ENCODE measurements at places on chromosomes 3 and 15.

DNA sequence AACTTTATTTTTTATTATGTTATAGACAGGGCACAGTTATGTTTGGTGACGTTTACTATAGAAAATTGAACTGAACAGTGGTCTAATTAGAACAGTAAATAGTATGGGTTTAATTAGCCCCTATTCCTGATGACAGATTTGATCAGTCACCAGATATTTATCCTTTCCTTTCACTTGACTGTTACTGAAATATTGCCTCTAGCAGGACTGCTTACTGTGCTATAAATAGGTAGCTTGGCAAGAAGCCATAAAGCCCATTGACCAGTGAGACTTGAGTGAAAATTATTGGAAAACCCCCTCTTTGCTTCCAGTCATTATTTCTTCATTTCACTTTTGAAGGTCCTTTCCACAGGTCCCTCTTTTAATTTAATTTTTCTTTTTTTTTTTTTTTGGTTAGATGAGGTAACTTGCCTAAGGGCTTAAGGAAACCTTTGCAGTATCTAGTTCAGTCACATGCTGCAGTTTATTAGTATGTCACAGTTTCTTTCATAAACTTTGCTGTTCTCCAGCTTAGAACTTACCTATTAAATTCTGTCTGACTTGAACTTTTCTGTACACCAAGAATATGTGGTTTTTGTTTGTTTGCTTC lies 115.6 kb downstream of the ADAMTSL3 start:
- no peak for DNase-seq

DNA sequence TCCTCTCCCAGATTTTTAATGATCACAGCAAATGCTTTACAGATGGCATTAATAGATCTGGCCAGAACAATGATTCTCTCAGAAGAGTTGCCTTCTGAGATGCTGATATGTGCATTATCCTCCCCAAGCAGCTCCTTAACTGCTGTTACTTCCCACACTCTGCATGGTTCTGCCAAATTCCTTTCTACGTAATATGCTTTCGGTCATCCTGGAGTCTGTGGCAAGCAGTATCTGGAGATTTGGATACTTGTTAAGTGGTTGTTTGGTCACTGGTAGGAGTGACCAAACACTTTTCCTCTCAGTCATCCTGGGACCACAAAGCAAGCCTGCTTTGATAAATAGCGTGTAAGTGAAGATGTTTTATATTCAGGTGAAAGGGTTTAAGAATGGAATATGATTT lies 71.1 kb upstream of the CCNL1 start:
- DNase-seq, result no peak

DNA sequence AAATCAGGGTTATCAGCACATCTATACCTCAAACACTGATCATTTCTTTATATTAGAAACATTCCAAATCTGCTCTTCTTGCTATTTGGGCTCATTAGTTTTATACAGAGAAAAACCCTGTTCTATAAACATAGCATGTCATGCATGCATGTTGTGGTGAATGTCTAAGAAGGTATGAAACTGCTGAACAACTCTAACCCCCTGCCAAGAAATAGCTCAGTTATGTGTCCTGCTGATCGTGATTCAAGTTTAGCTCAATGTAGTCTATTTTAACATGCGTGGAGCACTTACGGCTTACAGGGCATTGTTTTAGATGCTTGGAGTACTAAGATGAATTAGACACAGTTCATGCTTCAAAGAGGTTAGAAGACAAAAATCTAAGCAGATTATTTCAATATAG lies 35.8 kb downstream of the MYH15 start:
- DNase-seq, result no peak

DNA sequence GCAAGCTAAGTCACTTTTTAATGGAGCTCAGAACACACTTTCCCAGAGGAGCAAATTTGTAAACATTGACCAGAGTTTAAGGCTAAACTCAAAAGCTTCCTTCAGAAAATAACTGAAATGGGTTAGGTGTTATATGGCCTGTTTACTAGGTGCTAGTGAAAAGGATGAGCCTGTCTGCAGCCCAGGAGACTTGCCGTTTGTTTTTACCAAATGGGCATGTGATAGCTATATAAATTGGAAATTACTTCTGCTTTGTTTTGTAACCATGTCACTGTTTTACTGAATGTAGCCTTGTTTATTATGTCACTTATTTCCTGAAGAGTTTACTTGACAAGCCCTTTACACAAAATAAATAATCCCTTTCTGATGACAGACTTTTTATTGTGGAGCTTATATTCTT lies 109.4 kb upstream of the THSD4 start:
- DNase-seq, result no peak

DNA sequence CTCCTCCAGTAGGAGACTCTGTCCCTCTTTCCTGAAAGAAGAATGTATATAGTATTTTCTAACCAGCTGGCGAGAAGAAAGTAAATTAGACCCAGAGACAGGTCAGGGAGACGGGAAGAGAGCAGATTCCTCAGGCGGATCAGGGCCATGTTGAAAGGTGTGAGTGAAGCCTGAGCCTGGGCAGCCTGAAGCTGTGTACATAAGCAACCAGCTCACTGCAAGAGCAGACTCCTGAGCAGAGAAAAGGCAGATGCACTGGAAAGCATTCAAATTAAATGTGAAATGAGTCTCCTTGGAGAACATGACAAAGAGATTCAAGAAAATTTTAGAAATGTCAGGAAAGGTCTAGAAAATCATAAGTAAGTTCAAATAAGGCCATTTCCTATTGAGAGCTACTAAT lies 165.8 kb downstream of the GOLIM4 start:
- no peak for DNase-seq

GRCh38 chr3:152293347-152294006 lies 24.7 kb downstream of the MBNL1 start:
- DNase-seq, result no peak

DNA sequence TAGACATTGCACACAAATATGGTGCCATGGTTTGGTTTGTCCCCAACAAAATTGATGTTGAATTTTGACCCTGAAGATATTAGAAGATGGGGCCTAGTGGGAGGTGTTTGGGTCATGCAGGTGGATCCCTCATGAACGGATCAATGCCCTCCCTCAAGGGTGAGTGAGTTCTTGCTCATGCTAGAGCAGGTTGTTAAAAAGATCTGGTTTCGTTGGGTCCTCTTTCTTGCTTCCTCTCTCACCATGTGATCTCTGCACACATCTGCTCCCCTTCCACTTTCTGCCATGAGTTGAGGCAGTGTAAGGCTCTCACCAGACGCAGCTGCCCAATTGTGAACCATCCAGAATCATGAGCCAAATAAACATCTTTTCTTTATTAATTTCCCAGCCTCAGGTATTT lies 87.8 kb upstream of the MDFIC2 start:
- DNase-seq, result no peak

- no peak for DNase-seq
Observed at GRCh38 chr15:38424101-38424552, 29.8 kb upstream of the FAM98B start.

DNA sequence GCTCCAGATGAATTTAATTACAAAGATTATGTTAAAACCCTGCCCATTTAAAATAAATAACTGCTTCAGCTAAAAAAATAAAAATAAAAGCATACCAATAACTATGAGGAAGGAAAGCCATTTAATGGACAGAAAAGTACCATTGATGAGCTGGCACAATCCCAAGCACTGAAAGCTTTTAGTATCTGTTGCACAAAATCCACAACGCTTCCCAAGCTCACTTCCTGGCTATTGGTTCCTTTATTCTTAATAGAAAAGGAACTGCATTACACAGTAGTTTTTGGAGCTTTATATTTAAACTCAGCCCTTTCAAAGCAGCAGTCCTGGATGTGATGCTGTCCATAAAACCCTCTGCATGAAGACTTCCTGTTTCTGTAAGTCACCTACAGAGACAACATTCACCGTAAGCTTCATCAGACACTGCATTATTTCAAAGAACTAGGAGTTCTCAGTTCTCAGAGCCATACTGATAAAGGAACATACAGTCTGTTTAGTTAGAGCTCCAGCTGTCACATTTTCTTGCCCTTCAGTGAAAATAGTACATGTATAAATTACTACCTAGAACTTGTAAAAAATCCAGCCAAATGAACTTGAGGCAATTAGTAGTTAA lies 81.5 kb downstream of the CSNK1G1 start:
- DNase-seq, result no peak

GRCh38 chr15:25171856-25172687 lies 217.3 kb downstream of the SNRPN start:
- no peak for DNase-seq

DNA sequence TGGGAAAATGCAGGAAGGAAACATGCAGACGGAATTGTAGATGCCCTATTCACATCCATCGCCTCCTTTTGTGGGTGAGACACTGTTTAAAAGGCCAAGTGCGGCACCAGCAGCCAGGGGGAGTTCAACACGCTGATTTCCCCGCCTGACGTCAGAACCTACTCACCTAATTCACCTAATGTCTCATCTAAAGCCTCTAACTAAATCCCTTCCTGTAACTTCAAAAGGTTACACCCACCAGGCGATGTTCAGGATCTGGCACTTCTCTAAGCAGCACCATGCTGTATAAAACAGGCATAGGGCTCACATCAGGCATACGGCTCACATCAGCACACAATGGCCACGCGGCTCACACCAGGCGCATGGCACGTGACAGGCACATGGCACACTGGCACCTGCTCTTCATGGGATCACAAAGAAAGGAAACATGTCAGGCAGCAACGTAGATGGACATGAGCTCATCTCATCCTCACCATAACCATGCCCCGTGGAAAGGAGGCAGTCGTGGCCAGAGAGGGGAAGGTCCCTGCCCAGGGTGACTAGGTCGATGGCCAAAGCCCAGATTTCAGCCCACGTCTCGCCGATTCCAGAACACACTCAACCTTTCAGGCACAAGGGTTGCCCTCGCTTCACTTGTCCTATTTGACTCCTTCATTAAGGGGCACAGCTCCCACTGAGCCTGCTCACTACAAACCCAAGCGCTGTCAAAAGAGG lies 21.7 kb downstream of the XXYLT1 start:
- no peak for DNase-seq

DNA sequence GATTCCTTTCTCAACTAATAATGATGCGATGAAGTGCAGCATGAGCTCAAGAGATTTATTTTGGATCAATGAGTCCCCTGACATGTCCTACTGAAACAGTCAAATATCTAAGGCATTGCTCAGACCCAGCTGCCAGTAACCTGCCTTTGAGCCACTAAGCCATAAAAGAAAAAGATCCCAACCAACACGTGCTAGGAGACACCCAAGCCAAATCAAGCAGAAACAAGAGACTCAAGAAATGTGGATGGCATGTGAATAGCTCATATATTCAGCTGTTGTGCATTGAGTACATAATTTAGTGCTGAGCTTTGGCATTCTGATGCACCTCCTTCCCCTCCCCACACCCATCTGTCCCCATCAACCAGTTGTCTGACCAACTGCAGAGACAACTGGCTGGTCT lies 29.2 kb downstream of the GJD2 start:
- DNase-seq, result no peak

- DNase-seq, result no peak
Observed at GRCh38 chr3:160374472-160374871, 24.6 kb downstream of the IFT80 start.

DNA sequence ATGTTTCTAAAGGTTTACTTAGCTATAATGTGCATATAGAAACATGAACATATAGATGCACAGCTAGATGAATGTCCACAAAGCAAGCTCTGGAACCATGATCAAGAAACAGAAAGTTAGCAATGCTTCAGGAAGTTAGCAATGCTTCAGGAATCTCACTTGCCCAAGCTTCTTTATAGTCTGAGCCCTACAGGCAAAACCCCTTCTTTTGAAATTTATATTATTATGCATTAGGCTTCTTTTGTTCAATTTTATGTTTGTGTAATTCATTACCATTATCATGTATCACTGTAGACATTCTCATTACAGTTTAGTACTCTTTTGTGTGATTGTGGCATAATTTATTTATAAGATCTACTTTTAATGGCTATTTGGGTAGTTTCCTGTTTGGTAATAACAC lies 286.4 kb upstream of the BCHE start:
- DNase-seq, result no peak

GRCh38 chr15:39142500-39142899 lies 438.4 kb upstream of the THBS1 start:
- DNase-seq, result no peak

- DNase-seq, result no peak
Observed at GRCh38 chr3:90099493-90099892, 992.1 kb downstream of the EPHA3 start.

- peak; percentile 87 for DNase-seq
Observed at GRCh38 chr15:82046666-82047452, 1.0 kb upstream of the MEX3B start.
